ENCODE measurements at places on chromosomes 16 and 17.

- no peak for DNase-seq
Measured at GRCh38 chr16:88368036-88368435, 14.7 kb upstream of the ZNF469 start.

DNA sequence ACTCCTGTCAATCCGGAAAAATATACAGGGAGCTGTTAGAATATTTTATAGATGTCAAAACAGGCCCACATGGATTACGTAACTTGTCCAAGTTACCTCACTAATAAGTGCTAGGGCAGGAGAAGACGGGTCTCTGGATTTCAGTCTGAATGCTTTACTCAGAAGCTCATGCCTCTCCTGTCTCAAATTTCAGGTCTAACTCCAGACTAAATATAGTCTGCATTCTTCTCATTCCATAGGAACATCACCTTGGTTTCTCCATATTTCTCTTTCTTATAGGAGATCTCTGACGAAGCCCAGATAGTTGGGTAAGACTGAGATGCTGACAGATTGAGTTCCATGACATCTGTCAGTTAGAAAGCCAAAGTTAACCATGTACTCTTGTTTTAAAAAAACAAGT lies 174.2 kb downstream of the STX8 start:
- peak; percentile 10 for DNase-seq

DNA sequence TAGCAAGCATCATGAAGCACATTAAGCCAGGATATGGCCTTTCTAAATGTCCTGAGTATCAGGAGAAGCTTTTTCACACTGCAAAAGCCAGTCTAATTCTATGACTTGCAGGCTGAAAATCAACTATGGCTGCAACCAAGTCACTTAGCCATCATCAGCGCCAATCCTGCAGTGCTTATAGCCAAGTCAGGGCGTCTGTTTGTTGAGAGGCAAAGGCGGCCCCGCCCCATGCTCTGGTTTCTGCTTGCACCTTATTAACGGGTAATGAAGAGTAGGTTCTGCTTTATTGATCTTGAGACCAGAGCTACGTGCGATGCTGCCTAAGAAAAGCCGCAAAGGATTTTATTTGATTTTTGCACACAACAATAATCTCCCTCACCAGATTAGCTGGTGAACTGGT lies 88.4 kb downstream of the CDH13 start:
- DNase-seq: no peak

GRCh38 chr16:16982614-16983013 lies 488.1 kb downstream of the XYLT1 start:
- DNase-seq: no peak

GRCh38 chr16:82716361-82716855 lies 89.6 kb downstream of the CDH13 start:
- DNase-seq: no peak

- DNase-seq: no peak
Measured at GRCh38 chr16:84825896-84826557, 6.2 kb downstream of the CRISPLD2 start.

DNA sequence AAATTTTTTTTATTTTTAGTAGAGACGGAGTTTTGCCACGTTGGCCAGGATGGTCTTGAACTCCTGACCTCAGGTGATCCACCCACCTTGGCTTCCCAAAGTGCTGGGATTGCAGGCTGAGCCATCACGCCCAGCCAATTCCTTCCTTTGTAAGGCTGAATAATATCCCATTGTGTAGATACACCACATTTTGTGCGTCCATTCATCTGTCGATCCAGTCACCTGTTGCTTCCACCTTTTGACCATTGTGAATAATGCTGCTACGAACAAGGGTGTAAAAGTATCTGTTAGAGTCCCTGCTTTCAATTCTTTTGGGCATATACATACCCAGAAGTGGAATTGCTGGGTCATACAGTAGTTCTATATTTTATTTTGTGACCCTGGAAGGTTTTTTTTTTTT lies 15.3 kb downstream of the TRPV2 start:
- no peak for DNase-seq

GRCh38 chr16:11978080-11978479 lies 1.5 kb downstream of the SNX29 start:
- no peak for DNase-seq

All from hepatocyte (in vitro differentiated cells).